Thymus (tissue), 14 donors: ENCODE measurements at places on chromosomes 2 and 18. TPM values are rescaled to one million over a fixed set of nuclear protein-coding genes. Genes with fewer than 3 reads are reported as not detected.

DNA sequence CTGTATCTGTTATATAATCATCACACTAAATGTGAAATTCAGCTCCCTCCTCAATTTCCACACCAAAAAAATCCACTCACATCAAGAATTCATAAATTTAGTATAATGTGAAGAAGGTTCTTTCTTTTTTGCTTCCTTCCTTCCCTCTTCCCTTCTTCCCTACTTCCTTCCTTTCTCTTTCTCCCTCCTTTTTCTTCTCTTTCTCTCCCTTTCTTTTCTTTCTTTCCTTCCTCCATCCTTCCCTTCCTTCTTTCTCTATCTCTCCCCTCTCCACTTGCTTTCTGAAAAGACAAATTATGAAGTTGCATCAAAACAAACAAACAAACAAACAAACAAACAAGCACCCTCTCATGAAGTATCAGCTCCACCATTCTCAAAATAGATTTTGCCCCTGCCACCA is 290.0 kb downstream of the PDE11A start:
- no peaks in the 10 kb centered on the region for H3K4me1 ChIP-seq
- H3K36me3 ChIP-seq = no peaks in the 10 kb centered on the region
- no peak for DNase-seq
- H3K27ac ChIP-seq = no peak overlapping the region

- DNase-seq = no peak
- no peak overlapping the region for H3K4me3 ChIP-seq
- no peaks in the 10 kb centered on the region for H3K4me1 ChIP-seq
- H3K27me3 ChIP-seq = peaks cover 14% of the 10 kb centered on the region
- H3K27ac ChIP-seq = no peak overlapping the region
- no peaks in the 10 kb centered on the region for H3K36me3 ChIP-seq
Measured at GRCh38 chr18:79635427-79635726, 44.2 kb upstream of the CTDP1 start.

The GCG gene
- total RNA-seq = 1.7 TPM

DNA sequence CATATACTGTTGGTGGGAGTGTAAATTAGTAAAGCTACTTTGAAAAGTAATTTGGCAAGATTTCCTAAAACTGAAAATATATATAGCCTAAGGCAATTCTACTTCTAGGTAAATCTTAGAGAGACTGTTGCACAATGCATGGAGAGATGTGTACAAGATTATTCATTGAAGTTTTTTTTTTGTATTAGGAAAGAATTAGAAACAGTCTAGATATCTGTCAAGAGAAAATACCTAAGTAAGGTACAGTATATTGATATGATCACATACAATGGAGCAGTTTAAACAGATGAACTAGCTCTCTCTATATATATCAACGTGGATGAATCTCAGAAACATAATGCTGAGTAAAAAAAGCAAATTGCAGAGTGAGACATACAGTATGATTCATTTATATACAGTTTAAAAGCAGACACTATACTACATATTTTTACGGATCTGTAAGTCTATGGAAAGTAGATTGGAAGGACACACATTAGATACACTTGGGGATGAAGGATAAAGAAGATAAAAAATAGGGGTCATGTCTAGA is 59.3 kb upstream of the ACVR1 start:
- no peaks in the 10 kb centered on the region for H3K27me3 ChIP-seq
- H3K4me3 ChIP-seq = no peak overlapping the region
- H3K27ac ChIP-seq = no peak overlapping the region
- DNase-seq = no peak

- DNase-seq = no peak
- H3K27me3 ChIP-seq = peaks cover 66% of the 10 kb centered on the region
- H3K4me1 ChIP-seq = peaks cover 35% of the 10 kb centered on the region
- H3K4me3 ChIP-seq = peak overlapping the region; percentile 23
- H3K36me3 ChIP-seq = no peaks in the 10 kb centered on the region
Measured at GRCh38 chr2:207766697-207767460, 2.8 kb downstream of the FZD5 start.
